ENCODE measurements at places on chromosomes 1 and 21. TPM values are rescaled to one million over a fixed set of nuclear protein-coding genes. Genes with fewer than 3 reads are reported as not detected.

The CRABP2 gene
- total RNA-seq = 6.3 TPM

- DNase-seq = no peak
These were observed 136.6 kb upstream of the GFI1 start for GRCh38 chr1:92623187-92623778.

DNA sequence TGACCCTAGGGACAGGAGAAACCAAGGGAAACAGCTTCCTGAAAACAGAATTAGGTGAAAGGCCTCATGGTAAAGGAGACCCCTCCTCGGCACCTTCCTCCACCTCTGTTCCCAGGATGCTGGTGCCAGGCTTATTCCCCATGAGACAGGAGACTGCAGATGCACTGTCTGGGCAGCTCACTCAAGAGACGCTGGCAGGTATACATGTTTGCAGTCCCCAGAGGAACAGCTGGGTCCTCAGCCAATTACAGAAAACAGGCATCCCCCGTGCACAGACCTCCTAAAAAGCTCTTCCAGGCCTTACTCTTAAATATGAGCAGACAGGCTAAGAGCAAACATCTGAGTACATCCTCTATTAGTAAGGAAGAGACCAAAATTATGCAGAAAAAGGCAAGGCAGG, 6.5 kb downstream of the CCSAP start:
- DNase-seq = no peak

The FAM229A gene
- total RNA-seq = 0.45 TPM

GRCh38 chr1:62897788-62898187, 113.9 kb downstream of the ATG4C start:
- DNase-seq = no peak

GRCh38 chr1:64265141-64265540, 61.7 kb downstream of the UBE2U start:
- no peak for DNase-seq

DNA sequence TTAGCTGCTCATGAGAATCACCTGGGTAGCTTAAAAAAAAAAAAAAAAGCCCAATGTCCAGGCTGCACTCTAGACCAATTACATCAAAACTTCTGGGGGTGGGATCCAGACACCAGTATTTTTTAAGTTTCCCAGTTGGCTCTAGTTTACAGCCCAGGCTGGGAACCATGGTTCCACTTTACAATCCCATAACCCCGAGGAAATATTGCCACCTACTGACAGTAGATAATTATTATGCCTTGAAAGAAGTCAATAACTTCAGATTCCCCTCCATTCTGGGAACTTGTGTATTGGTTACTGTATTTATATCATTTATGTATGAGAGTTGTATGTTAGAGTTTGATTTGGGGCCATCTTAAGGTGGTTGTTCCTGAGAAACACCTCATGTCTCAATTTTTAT, 100.2 kb downstream of the SPATA46 start:
- peak; percentile 49 for DNase-seq

GRCh38 chr1:245396615-245397014, 241.8 kb downstream of the KIF26B start:
- no peak for DNase-seq

GRCh38 chr1:91400133-91400725, 4.4 kb downstream of the HFM1 start:
- no peak for DNase-seq

DNA sequence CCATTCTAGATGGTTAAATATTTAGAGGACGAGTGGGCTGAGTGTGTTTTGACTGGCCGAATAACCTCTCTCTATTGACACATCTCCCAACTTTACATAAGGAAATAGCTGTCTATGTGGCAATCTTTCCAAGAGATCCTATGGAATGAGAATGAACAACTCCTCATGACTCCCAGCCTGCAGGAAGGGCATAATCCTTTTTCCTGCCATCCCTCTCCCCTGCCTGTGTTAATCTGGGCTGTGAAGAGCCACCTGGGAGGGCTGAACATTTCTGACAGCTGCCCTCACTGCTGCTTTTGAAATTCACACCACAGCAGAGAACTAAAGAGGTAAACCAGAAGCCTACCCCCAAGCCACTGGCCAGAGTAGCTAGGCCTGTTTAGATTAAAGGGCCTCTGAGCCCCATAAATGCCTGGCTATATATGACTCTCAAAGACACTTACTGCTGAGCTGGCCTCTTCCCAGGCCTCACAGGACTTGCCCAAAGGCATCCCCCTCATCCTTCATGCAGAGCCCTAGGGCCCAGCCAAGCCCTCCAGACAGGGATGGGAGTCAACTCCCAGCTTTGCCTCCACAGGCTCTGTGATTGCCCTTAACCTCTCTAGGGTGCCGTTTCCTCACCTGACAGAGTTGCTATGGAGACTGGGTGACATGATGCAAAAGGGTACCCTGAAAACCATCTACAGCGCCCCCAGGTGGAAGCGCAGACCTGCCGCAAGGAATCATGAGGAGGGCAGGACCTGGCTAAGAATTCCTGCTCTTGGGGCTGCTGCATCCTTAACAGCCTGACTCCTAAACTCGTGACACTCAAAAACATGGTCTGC, 42.0 kb upstream of the LDLRAP1 start:
- DNase-seq = no peak

DNA sequence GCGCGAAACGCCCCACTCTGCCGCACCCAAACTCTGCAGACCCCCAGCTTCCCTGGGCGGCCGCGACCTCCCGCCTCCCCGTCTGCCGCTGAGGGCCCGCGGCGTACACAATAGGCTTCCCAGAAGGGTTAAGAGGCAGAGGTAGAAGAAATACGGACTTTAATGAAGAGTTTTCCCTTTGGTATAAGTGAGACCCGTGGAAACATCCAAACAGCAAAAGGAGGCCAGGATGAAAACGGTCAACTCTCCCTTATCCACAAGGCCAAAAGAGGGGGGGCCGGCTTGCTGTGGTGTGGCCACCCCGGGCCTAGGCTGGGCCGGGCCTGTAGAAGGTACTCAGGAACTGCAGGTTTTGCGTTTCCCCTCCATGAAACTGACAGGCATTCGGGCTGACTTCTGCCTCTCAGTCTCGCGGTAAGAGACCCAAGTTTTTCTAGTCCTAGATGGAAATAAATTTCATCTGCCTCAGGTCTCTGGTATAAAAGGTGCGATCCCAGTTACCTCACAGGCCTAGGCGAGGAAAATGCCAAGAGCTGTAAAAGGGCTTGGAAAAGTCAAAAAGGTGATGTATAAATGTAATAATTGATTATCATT, 671 bp upstream of the PYGO2 start:
- DNase-seq = no peak

The TOMM40L gene
- total RNA-seq = 16.1 TPM

DNA sequence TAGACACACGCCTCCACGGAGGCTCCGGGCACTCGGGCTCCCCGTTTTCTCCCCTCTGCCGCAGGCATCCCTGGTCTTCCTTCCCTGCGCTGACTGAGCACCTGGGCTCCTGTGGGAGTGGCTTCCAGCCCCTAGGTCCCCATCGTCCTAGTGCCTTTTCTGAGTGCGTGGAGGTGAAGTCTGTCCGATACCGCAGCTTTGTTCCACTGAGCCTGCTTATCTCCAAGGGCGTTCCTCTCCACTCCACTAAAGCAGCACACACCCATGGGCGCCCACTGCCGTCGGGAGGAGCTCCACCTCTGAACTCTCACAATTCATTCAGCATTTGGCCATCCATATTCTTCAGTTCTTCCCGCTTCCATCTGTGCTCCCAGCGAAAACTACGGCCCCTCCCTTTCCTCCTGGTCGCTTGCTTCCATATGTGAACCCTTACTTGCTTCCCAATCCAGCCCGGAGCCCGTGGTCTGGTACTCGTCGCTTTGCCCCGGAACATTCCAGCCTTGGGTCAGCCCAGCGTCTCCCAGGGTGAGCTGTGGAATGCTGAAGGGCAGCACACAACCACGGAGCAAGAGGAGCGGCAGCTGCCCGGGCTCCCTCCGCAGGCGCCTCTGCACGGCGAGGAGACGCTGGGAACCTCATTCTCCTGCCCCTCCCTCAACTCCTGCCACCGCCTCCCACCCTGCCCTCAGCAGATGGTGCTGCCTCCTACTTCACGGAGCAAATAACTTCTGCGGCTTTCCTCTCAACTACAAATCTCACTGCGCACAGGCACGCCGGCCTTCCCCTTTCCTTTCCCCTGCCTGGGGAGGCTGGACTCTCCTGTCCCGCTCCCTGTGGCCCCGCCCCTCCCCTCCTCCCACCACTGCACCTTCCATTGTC, 27.5 kb downstream of the ATP8B2 start:
- DNase-seq = no peak

The MROH7 gene
- not detected for total RNA-seq

DNA sequence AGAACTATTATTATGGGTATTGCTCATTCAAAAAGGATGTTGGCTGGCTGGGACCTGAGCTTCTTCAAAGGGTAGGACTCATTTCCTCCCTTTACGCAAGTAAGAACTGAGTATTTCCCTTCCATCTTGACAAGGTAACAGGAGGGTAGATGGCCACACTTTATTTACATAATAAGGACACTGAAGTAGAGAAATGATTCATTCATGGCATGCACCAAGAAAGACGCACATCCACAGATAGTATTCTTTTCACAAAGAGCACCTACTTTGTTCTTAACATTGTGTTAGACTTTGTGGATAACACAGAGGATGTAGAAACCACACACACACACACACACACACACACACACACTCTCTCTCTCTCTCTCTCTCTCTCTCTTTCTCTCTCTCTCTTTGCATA, 82.9 kb downstream of the FAM78B start:
- no peak for DNase-seq

The ANKRD35 gene
- total RNA-seq = not detected

GRCh38 chr1:192914092-192914491, 105.3 kb downstream of the RGS2 start:
- no peak for DNase-seq

DNA sequence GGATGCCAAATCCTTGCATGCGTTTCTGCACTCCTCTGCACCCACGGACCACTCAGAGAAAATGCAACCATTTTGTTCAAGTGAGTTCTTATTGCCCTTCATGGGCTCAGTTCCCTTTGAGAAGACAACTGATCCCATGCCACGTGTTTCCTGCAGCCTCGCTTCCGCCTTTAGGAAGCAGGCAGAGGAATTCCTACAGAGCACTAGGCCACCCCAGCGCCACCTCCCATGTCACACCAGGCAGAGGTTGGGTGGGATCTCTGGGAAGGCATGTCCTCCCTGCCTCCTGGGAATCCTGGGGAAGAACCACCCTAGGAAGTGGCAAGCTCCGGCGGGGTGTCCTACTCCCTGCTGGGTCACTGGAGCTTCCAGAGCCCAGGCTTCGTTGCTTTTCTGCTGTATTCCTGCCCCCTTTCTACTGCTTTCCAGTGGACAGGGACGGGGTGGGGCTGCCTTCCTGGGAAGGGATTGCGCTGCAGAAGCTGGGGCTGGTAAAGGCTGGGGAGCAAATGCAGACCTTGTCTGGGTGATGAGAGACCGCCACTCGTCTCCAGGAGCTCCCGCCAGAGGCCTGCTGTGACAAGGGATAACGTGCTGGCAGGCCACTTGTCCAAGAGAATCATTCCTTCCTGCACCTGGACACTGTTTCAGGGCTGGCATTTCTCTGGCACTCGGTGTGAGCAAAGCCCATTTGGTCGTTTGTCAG, 478.2 kb upstream of the VAMP3 start:
- DNase-seq = no peak

- no peak for DNase-seq
These were observed 59.2 kb upstream of the SSBP3 start for GRCh38 chr1:54465351-54465811.

GRCh38 chr1:234731569-234732085, 121.6 kb upstream of the IRF2BP2 start:
- DNase-seq = no peak

- no peak for DNase-seq
These were observed 8.0 kb upstream of the PLXNA2 start for GRCh38 chr1:208251911-208252835.

- no peak for DNase-seq
These were observed 63.5 kb downstream of the PRKCZ start for GRCh38 chr1:2113620-2114135.

- DNase-seq = no peak
These were observed 17.0 kb upstream of the KCNQ4 start for GRCh38 chr1:40766560-40766959.

DNA sequence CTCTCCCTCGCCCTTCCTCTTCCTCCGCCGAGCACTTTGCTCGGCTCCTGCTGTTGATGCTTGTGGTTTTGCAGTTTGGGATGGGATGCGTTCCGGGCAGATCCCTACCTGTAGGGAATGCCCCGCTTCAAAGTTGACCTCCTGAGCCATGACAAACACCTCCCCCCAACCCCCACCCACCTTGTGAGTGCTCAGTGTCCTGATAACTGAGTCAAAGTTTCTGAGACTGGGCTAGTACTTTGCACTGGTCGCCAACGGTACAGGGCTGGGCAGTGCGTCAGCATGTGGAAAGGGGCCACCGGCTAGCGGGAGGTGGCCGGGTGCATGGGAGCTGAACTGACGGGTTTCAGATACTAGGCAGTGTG, 771 bp downstream of the RABGAP1L start:
- peak; percentile 39 for DNase-seq

GRCh38 chr21:26753822-26754221, 91.4 kb downstream of the ADAMTS1 start:
- DNase-seq = no peak

The FABP3 gene
- 9.0 TPM for total RNA-seq

DNA sequence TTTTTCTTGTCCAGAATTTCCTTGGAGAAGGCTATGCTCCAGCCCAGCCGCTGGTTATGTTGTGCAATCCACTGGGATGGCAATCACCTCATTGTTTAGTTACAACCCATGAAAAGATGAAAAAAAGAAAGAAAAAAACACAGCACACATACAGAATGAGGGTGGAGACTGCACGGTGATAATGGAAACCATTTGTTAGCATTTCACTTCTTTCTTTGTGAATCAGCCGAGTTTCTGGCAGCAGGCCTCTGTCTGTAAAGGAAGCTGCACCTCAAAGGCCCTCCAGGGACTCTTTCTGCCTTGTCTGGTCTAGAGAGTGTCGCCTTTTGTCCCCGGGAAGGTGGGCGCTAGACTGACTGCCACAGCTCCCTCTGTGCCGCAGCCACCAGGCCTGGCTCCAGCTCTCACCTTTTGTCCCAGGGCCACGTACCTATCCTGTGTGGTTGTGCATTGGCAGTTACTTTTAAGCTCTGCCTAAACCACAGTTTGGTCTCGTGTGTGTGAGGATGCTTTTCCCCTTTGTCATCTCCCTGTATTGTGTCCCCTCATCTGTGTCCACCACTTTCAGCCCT, 35.6 kb downstream of the NGF start:
- DNase-seq = peak; percentile 38

The ANGPTL3 gene
- not detected for total RNA-seq

GRCh38 chr1:40717955-40718354, 26.5 kb downstream of the NFYC start:
- DNase-seq = no peak

The GBP7 gene
- total RNA-seq = not detected

GRCh38 chr1:212862111-212862690, 4.1 kb downstream of the FLVCR1 start:
- no peak for DNase-seq

The F13B gene
- total RNA-seq = not detected

DNA sequence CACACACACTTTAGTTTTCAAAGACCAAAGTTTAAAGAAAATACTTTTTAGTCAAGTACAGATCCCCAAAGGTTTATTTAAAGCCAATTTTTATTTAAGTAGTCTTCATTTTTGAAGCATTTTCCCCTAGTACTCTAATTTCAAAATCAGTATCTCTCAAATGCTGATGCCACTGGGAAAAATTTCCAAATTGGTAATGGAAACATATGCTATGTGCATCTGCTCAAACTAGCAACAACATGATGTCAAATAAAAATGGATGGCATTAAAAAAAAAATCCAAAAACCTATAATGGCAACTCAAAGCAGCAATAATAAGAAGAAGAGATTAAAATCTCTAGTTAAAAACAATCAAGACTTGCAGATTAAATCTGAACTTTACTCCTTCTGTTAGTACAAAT, 58.6 kb downstream of the ZNHIT6 start:
- no peak for DNase-seq

- DNase-seq = no peak
These were observed 19.9 kb downstream of the CRYAA start for GRCh38 chr21:43188592-43189210.
